ENCODE measurements at places on chromosomes 6 and 20.

DNA sequence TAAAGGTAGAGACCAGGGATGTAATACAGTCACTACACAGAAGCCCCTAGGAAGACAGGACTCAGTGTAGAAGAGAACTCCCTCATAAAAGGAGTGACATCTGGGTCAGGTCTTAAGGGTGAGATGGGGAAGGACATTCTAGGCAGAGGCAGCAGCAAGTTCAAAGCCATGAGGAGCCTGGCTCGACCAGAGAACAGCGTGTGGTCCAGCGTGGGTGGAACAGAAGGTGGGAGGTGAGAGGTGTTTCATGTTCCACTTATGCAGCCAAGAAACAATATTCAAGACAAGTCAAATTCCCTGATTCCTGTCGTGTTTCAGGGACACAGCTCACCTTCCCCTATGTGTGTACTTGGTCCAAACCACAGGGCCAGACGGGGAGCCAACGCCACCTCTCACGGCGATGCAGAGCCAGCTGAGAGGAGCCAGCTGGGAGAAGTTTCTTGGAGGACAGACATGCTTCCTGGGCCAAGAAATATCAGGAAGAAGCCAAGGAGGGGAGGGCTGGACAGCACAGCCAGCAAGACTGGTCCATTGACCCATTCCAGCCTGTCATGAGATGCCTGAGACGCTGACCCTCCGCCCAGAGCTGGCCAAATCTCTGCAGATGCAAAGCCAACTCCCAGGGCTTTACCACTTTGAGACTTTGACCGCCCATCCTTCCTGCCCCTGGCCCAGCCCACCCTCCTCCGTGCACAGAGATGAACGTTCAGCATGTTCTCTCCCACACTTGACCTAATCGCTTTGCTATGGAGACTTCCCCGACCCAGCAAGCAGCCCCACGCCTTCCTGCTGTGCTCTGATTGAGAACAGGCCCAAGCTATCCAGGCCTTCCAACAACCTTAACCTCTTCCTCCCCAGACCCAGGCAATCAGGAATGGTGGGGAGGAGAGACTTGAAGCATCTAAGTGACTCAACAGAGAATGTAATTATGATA is 113.8 kb downstream of the PRND start:
- DNase-seq, result no peak

DNA sequence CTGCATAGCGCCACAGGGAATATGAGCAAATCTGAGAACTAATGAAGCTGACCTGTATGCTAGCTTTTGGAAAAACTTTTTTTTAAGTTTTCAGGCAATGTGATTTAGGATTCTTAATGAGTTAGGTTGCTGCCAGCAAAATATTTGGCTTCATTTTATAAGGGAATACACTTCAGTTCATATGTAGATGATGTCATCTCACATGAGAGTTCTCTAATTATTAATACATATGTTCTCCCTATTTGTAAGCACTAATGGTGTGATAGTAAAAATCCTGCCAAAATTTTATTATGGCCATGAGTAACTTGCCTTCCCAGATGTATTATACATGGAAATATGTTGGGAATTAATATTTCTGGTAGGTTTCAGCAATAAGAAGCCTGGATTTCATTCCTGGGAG is 573.8 kb downstream of the EPM2A start:
- no peak for DNase-seq

DNA sequence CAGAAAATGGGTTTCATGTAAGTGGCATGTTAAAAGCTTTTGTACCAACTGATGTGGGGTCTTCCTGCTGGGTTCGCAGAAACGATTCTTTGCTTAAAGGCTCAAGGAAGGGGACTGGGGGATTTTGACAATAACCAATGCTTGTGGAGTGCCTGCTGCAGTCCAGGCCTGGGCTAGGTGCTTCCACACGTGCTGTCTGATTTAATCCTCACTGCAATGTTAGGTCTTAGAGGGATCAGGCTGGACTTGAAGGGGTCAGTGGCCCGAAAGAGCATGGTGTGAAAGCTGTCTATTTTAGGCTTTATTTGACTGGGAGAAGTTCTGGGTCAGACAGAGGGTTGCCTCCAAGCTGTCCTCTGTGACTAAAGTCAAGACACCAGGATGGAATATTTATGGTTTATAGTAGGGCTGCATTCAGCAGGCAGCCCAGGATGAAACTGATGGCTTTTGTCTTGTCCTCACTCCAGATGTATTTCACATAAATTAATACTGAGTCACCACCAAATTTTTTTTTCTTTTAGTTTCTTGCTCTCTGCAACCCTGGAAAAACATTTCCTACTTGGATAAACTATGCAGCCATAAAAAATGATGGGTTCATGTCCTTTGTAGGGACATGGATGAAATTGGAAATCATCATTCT is 219.1 kb downstream of the ZMYND8 start:
- no peak for DNase-seq

GRCh38 chr6:99014061-99014460 is 66.3 kb upstream of the FBXL4 start:
- no peak for DNase-seq

DNA sequence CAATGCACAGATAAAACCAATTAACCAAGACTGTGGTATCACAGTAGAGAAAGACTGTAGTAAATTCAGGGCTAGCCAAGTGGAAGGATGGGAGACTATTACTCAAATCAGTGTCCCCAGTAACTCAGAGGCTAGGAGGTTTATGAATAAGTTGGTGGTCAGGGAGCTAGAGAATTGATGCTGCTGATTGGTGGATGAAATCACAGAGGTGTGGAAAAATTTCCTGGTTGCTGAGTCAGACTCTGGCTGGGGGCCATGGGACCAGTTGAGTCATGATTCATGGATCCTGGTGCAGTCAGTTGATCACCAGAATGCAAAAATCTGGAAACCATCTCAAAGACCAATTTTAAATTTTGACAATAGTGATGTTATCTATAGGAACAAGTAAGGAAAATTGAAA is 555.9 kb downstream of the C6orf118 start:
- no peak for DNase-seq

DNA sequence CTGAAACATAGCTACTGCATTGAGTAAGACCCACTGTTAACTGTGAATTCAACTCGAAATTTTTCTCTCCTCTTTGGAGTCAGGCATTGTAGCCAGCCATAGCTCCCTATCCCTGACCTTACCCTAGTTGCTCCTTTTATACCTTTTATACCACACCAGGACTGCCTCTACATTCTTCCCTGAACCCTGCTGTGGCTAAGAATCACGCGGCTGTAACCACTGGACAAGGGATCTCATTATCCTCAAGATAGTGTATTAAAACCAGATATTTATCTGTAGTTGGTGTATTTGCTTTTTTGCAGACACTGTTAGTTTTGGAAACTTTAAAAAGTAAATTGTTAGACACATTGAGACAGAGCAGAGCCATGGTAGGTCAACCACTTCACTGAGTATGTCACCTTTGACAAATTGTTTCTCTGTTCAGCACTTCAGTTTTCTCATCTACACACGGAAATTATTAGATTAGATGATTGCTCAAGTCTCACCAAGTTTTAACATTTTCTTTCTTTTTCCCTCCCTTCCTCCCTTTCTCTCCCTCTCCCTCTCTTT is 171.9 kb upstream of the PRND start:
- DNase-seq, result no peak

GRCh38 chr6:139536751-139537617 is 162.5 kb upstream of the CITED2 start:
- DNase-seq, result no peak

DNA sequence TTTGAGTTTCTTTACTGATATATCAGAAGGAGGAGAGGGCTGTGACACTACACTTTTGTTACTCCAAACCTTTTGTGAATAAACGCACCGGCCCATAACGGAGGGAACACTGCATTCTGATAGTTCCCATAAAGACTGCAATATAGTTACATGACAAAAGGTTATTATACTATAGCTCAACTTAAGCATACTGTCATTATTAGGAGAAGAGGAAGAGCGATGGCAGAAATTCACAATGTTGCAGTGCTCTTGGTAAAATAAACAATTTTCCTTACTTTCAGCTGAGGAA is 2.3 kb upstream of the PDE10A start:
- no peak for DNase-seq

DNA sequence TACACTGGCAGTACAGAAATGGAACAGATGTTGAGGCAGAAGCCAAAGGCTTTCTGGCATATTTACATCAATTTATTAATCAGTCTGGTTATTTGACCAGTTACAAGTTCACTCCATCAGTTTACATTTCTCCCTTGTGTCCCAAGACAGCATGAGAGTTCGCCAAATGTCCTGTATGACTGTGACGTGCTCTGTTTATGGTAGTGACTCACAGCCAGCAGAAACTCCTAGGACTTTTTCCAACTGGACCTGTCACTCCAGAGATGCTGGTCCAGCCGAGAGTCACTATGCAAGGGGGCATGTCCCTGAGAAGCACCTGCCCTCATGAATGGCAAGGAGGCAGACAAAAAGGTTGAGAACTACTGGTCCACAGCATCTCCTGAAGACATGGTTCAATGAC is 160.0 kb downstream of the LRFN2 start:
- DNase-seq, result no peak

- DNase-seq, result no peak
Observed at GRCh38 chr6:17930321-17930993, 57.0 kb downstream of the KIF13A start.

- DNase-seq, result no peak
Observed at GRCh38 chr20:1378735-1379125, 14.1 kb downstream of the FKBP1A start.

DNA sequence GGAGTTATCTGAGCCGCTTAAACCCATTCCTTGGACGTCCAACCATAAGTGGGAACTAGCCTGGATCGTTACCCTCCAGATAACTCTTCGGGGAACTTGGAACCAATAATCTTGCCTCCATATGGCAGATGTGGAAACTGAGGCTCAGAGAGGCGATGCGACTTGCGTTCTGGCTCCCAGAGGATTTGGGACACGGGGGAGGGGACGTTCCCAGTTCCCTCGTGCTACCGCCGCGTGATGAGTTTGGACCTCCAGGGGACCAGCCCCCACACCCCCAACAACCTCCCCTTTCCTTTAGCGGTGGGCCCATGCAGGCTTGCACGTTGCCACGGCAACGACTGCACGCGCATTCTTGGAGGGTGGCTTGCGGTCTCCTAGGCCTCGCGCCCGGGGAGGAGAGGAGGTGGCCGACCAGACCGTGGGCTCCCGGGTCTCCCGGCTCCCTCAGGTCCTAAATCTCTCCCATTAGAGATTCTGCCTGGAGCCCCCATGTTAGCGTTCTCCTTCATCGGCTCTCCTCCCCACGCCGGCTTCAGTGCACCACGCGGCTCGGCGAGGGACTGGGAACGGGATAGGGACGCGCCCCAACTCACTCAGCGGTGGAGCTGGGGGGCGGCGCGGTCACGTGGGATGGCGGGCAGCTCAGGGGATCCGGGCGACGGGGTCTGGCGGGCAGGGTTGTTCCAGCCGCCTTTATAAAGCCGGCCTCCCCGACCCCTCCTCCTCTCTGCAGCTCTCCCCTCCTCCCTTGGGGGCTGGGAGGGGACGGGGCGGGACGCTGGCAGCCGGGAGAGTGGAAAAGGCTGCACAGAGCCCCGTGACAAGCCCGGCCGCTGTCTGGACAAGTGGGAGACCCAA is at the start of gene PLTP:
Gene PLTP, minus strand, starts transcription at position 670 of the 858 bp plus-strand sequence. CDS start 703 bp downstream, outside the sequence.
- DNase-seq, result no peak

GRCh38 chr6:7276199-7276524 is 36.8 kb downstream of the SSR1 start:
- DNase-seq, result no peak

DNA sequence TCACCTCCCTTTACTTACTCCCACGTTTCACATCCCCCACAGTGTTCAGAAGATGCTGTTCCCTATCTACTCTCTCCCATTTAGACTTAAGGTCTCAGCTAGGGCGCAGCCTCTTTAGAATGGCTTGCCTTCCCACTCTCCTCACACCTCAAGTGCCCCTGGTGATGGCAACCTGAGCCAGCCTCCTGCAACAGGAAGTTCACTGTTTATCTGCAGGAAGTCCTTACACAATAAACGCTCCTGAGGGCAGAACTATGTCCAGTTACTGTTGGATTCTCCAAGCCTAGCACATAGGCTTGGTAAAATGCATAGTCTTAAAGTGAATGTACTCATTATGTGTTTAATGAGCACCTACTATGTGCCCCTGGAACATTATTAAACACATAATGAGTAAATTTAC is 21.9 kb upstream of the RAB22A start:
- DNase-seq, result no peak

GRCh38 chr6:140052736-140053729 is 678.6 kb upstream of the CITED2 start:
- no peak for DNase-seq

- DNase-seq, result no peak
Observed at GRCh38 chr6:118548136-118548535, at the start of gene PLN. PLN (plus strand) TSS chr6:118548296; CDS start chr6:118558922, 10,626 bp downstream.

DNA sequence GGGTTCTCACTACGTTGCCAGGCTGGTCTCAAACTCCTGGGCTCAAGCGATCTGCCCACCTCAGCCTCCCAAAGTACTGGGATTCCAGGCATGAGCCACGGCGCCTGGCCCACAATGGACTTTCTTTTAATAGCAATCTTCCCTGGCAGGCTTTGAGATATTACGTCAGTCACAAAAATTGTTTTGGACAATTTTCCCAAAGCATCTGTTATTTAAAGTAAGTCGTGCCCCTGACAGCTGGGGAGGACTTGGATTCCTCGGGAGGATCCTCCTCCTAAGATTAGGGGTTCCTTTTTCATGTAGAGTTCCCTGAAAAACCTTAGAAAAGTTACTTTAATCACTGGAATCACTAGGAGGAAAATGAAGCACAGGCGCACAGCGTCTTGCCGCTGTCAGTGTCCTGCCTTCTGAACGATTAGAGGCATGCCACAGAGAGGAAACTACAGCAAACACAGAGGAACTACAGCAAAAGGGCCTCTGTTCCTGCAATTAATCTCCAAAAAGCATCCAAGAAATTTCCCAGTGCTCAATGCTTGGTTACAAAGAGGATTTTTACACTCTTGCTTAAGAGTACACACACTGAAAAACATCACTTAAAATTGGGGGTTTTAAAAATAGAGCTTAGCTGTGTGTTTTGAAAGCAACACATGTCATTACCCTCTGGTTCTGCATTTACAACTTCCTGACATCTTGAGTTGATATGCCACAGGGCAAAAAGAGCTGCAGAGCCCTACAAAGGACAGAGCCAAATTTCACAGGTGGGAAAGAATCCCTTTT is 4.5 kb downstream of the ACSS1 start:
- DNase-seq, result no peak

- DNase-seq, result no peak
Observed at GRCh38 chr6:63792736-63793464, 157.3 kb downstream of the PHF3 start.

DNA sequence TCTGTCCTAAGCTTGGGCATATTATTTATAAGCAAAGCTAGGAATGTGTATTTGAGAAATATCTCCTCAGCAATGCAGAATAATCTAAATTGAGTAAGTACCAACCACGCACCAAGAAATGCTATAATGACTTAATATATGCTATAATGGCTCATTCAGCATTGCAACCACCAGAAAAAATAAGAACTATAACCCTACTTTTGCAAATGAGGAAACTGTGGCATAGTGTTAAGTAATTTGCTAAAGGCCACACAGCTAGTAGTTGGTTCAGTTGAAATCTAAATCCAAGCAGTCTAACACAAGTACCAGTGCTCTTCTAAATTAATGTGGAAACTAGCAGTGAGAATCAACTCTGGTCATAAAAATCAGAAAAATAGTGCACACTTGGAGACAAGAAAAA is 35.7 kb downstream of the HBS1L start:
- no peak for DNase-seq

- DNase-seq, result no peak
Observed at GRCh38 chr20:50722424-50723155, 8.8 kb upstream of the PARD6B start.
